ENCODE measurements at places on chromosomes 12 and 14.

GRCh38 chr12:44696542-44696941, 179.6 kb downstream of the NELL2 start:
- DNase-seq, result no peak

DNA sequence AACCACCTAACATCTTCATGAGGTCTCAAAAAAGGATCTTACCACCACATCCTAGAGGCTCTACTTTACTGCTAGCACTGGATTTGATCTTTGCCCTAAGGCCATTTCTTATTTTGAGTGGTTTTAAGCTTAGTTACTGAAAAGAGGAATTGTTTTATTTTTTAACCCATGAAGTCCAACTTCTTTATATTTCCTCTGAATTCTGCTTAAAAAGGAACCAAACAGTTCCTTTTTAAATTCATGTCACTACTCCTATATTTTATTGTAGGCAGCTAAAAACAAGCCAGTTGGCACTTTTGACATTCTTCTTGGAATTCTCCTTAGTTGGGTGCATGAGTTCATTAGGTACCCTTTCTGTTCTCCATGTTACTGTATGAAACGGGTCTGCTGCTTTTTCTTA, 76.4 kb downstream of the FGD4 start:
- no peak for DNase-seq

DNA sequence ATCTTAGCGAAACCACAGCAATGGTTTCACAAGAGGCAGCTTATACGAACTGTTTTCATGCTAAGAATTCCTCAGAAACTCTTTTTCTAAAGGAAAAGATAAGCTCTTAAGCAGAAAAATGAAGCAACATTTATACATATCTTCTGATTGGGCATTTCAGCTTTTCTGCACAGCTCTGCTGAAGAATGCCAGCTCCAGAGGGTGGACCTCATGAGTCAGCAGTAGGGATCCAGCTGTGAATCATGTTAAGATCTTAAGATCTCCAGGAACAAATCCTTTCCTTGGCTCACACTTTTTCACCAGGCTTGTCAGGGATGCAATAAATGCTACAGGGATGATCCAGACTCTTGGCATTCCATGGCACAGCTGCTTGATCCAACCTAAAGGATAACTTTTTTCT, 477.1 kb upstream of the CCDC196 start:
- DNase-seq, result no peak

DNA sequence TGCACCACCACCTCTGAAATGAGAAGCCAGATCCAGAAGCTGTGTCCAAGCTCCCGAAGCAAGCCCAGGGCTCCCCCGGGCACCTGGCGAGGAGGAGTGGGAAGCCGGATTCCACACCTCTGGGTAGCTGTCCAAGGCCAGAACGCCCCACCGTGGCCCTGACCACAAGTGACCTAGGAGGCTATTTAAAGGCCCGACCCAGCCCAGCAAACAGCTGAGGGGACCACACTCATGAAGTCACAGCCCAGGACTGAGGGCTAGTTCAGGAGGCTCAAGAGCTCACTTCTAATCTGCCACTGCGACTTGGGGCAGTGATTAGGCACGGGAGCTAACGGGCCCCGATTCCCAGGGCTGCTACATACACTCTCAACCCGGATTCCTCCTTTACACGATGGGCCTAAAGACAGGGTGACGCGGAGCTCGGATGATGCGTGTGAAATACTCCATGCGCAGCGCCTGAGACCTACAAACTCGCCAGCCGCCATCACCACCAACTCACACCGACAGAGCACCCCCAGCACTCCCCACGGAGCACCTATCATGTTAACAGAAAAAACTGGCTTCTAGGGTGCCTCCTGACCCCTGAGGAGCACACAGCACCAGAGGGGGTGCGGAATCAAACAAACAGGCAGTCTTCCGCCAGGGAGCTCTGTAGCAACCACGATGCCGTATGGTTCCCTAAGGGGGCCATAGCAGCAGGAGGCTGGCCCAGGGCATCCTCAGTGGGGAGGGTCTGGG, 84.0 kb upstream of the GPR68 start:
- no peak for DNase-seq

GRCh38 chr14:95396221-95396620, 76.5 kb upstream of the CLMN start:
- DNase-seq, result no peak

DNA sequence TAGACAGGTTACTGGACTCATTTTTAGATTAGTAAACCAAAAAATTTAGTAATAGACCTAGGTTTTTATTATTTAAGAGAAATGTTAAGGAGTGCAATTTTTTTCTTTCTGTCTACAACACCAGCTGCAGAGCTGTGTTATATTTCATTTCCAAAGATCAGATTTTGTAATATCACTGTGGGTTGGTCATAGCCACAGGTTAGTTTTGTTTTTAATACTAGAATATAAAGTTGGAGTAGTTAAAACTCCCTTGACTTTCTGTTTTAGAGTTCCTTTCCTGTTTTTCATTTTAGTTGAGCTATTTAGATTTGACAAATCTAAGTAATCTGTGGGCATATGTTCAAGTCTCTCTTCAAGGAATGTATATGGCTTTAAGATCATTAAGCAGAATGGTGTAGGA, 30.7 kb upstream of the GARIN2 start:
- DNase-seq, result no peak

GRCh38 chr14:81427348-81428058, 27.4 kb upstream of the STON2 start:
- no peak for DNase-seq

DNA sequence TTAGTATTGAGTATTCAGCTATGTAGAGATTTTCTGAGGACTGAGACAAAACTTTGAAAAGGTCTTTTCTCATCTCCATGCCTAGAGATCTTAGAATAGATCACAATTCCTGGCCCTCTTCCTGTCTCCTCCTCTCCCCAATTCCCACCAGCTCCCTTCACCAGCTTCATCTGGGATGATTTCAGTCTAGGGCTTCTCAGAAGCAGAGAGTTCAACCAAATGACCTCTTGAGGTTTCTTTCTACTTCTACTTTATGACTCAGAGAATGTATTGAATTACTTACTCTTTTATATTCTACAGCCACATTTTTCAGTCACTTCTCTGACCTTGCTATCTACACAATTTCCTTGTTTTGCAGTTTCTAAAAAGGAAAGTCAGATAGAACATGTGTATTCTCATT, 19.4 kb upstream of the SNX6 start:
- no peak for DNase-seq

- no peak for DNase-seq
Measured at GRCh38 chr14:85313560-85314207, 216.3 kb upstream of the FLRT2 start.

DNA sequence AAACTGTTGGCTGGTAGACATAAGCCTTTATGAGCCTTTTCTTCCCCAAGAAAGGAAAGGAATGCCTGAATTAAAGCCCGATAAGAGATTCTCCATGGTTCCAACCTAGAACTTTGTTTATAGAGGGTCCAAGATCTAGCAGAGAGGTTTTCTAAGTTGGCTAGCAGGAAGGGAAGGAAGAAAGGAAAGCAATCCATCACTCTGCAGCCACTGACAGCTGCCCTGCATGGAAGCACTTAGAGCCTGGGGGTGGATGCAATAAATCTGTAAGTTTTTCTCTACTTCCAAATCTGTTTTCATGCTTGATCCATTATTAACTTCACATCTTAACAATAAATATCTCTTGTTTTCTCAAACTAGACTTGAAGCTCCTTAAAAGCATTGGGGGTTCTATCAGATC, 224.4 kb downstream of the KSR2 start:
- no peak for DNase-seq

GRCh38 chr12:94621662-94622359, 28.5 kb downstream of the TMCC3 start:
- DNase-seq, result peak; percentile 29

DNA sequence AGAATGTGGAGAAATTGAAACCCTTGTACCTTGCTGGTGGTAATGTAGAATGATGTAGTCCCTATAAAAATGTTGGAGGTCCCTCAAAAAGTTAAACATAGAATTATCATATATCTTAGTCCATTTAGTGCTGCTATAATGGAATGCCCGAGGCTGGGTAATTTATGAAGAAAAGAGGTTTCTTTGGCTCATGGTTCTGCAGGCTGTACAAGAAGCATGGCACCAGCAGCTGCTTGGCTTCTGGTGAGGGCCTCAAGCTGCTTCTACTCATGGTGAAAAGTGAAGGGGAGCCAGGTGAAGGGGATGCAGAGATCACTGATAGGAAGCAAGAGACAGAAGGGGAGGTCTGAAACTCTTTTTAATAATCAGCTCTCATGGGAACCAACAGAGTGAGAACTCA, 233.9 kb downstream of the ADGRD1 start:
- DNase-seq, result no peak

GRCh38 chr14:86802726-86803125, 1190.3 kb downstream of the GALC start:
- no peak for DNase-seq

GRCh38 chr14:95814363-95815225, 62.0 kb upstream of the TUNAR start:
- no peak for DNase-seq
